ENCODE measurements at places on chromosomes 5 and 9.
A peak's percentile ranks its signal among the peaks of the same experiment; 100 is the strongest.

- DNase-seq, result no peak
Measured at GRCh38 chr5:139186752-139187326, 11.3 kb downstream of the SIL1 start.

DNA sequence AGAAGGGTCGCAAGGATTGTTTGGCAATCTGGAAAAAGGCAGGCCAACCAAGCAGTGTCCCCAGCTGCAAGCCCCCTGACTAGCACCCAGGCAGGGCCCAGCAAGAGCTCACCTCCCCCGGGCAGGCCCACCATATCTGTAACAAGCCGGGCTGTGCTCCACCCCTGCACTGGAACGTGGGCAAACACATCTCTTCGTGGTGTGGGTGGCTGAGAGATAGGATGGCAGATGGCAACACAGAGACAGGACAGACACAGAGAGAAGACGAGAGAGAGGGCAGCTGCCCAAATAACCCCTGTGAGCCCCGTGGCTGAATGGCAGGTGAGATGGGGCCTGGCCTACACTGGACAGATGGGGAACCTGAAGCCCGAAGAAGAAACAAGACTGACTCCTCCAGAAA is 9.4 kb downstream of the BBLN start:
- DNase-seq, result no peak

- DNase-seq, result no peak
Measured at GRCh38 chr9:6488395-6488794, 75.4 kb downstream of the UHRF2 start.

- no peak for DNase-seq
Measured at GRCh38 chr5:178381921-178382695, 149.5 kb upstream of the PHYKPL start.

GRCh38 chr9:122445155-122445749 is 32.5 kb downstream of the OR1J1 start:
- DNase-seq, result peak; percentile 90

DNA sequence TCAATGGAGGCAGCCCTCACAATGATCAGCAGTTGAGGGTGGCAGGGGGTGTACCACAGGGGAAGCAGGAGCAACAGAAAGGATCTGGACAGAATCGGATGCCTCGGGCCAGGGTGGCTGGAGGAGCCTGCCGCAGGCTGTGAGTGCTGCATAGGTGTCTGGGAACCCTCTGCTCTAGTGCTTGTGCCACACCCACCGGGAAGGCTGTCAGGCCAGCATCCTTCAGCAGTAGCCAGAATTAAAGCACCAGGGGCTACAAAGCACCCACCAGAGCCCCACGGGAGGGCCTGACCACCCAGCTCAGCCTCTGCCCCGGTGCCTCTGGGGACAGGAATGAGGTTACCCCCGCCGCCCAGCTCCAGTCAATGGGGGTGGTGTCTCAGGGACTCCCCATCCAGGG is 49.0 kb downstream of the ARHGEF37 start:
- no peak for DNase-seq

GRCh38 chr5:31944684-31945445 is 229.3 kb downstream of the GOLPH3 start:
- DNase-seq, result no peak

GRCh38 chr5:93573354-93574351 is 7.4 kb downstream of the NR2F1-AS1 start:
- no peak for DNase-seq

GRCh38 chr9:79651251-79651795 is 79.6 kb downstream of the TLE4 start:
- DNase-seq, result no peak

GRCh38 chr5:14185326-14186058 is 42.4 kb downstream of the TRIO start:
- DNase-seq, result no peak

- no peak for DNase-seq
Measured at GRCh38 chr5:168460606-168461005, 25.7 kb upstream of the RARS1 start.

GRCh38 chr5:148374690-148375360 is 8.9 kb upstream of the FBXO38 start:
- DNase-seq, result no peak

DNA sequence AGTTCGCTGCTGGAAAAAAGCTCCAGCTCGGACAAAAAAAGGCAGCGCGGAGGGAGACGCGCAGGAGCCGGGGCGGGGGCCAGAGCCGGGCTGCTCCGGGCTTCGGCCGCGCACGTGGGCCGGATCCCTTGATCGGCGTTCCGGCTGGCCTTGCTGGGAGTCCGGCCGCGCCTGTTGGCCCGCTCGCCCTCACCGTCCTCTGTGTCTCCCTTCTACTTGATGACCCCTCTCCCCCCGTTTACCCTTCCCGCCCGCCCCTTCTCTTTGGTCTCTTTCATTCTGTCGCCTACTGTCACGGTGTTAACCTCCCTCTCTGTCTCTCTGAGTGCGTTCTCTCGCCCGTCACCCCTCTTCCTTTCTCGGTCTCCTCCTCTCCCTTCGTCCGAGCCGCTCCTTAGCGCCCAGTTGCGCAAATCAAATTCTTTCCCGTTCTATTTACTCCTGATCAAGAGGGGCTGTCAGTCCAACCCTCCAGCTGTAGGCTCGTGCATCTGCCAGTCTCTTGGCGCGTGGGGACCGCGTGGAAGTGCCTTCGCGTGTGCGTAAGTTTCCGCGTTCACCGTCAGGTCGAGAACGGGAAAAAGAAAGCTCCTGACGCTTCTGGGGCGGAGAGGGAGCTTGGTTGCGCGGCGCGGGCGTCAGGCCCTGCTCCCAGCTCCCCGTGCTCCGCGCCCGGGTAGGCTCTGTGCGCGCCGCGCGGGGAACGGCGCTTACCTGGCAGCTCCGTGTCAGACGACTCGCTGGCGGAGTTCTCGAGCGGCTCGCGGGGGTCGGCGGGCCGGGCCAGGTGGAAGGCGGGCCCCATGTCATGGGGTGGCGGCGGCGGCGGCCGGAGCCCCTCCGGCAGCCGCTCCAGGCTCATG is 798 bp downstream of the PITX1 start:
- DNase-seq, result no peak

DNA sequence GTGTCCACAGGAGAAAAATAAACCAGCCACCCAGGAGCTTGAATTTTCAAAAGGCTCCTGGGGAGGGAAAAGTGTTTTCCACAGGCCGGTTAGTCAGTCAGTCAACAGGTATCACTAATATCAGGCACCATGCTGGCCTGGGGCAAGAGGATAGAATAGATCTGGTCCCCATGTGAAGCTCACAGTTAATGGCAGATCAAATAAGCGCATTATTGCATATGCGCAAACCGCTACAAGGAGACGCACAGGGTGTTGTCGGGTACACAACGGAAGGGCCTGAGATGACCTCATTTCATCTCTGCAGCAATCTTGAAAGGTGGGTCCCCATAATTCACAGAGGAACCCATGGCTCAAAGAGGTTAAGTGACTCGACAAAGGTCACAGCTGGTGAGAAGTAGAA is 260.7 kb downstream of the CRB2 start:
- DNase-seq, result no peak

GRCh38 chr9:125829743-125830142 is 82.6 kb downstream of the PBX3 start:
- DNase-seq, result no peak

- DNase-seq, result no peak
Measured at GRCh38 chr5:85337435-85337834, 952.8 kb upstream of the EDIL3 start.

DNA sequence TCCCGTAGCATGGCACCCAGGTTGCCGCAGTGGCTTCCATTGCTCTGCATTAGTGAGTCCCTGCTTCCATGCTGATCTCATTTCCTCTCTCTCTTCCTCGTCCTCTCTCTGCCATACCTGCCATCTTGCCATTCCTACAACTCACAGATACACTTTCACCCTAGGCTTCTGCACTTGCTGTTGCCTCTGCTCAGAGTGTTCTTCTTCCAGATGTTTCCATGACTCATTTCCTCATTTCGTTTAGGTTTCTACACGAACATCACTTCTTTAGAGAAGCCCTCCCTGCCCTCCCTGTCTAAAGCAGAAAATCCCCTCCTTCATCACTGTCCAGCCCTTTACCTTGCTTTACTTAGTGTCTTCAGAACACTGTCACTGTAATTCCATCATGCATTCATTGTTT is 115.2 kb upstream of the WWC1 start:
- DNase-seq, result no peak

DNA sequence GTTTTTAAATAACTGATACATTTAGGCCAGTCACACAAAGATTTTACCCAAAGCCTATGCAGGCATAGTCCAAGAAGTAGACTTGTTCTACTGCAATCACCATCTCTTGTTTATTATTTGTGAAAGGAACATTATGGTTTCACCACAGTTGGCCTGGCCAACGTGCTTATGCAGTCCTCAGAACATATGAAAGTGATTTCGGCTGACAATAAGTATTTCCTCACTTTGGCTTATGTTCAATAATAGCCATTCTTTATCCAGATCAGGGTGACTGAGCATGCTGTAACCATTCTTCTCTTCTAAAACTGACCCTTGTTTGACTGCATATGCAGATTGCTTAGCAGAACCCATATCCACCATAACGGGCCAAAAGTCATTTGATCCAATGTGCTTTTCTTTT is 76.6 kb upstream of the CCDC152 start:
- DNase-seq, result no peak

DNA sequence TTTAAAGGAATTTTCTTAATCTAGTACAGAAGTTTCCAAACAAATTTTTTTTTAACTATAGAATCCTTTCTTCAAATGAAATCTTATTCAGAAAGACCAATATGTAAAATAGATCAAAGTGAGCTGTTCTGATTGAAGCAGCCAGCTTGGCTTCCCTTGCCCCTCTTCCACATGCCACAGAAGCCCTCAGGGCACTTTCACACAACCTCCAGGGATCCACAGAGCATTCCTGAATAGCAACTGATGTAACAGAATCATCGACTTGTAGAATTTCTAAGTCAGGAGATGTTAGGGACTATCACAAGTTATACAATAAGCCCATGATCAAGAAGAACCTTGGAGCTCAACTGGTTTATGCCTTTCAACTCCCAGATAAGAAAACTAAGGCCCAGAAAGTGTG is 427.8 kb upstream of the C9orf72 start:
- DNase-seq, result no peak

DNA sequence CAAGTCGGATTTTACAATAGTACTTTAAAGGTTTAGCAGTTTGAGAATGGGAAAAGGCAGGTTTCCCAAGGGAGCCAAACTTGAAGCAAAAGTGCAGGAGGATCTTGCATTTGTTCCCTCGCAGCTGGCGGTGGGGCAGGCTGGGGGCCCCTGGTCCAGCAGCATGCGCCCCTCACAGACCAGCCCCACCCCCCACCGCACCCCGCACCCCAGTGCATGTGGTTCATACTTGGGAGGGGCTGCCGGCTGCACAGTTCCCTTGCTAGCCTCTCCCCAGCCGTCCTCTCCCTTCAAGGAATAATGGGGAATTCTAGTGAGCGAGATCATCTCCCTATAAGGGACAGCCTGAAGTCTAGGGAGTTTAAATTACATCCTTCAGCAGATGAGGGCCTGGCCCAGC is 273.1 kb upstream of the IRX2 start:
- DNase-seq, result no peak

DNA sequence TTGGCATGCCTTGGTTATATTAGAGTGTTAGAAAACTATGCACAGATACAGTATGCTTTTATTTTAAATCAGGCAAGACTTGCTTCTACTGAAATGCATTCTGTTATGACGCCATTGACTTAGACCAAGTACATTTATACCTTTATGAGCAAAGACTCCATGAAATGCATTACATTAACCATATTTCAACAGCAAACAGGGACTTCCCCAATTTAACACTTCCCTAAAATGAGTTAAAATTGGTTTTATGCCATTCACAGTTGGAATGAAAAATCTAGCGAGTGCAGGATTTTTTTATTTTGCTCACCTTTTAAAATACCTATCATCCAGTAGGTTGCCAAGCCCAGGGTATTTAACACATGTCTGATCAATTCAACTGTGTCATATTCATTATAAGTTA is 272.1 kb upstream of the IZUMO3 start:
- DNase-seq, result no peak

GRCh38 chr5:2093859-2094615 is 211.3 kb upstream of the IRX4 start:
- DNase-seq, result peak; percentile 22

- no peak for DNase-seq
Measured at GRCh38 chr5:145484158-145484557, 351.0 kb downstream of the PRELID2 start.

Measured in BJ (cell line).